ENCODE measurements at places on chromosomes 12 and 14.

DNA sequence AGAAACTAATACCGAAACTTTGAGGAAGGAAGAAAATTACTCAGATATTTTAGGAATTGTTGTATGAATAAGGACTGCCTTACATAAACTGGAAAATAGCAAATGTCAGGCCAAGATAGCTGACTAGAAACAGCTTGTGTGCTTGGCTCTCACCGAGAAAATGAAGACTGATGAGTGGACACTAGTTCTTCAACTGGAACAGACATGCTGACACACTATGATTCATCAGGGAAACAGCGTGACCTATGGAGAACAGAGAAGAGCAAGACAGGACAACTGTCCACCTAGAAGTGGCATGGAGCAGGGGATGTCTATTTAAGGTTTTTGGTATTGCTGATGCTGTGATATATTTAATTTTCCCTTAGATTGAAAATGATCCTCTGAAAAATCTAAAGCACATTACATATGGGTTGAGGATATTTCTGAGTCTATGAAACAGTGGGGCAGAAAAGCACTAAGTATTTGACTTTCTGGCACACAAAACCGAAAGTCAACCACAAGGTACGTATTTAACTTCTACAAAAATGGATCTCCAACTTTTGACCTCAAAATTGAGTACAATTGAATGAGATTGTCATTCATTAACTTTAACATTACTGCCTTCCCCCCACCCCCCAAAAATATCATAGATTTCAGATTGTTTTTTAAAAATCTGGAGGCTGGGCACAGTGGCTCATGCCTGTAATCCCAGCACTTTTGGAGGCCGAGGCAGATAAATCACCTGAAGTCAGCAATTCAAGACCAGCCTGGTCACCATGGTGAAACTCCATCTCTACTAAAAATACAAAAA is 863.2 kb downstream of the LRFN5 start:
- no peak for DNase-seq

GRCh38 chr12:5467931-5468330 is 36.0 kb downstream of the NTF3 start:
- DNase-seq = no peak

DNA sequence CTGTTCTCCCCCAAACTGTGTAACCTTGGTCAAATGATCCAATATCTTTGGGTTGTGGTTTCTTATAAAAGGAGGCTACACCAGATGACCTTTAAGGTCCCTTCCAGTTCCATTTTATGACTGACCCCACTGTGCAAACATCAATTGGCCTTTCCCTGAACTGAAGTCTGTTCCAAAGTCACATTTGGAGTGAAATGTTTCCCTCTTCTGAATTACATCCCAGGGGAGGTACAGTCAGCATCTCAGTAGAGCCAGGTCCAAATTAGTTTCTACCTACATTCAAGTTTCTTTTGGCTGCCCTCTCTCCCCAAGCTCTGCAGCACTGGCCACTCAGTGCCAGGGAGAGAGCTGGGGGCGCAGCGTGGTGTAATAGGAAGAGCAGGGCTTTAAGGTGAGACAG is 34.4 kb downstream of the LIMA1 start:
- DNase-seq = no peak

- no peak for DNase-seq
These were observed 3.2 kb downstream of the JDP2 start for GRCh38 chr14:75430976-75431375.

DNA sequence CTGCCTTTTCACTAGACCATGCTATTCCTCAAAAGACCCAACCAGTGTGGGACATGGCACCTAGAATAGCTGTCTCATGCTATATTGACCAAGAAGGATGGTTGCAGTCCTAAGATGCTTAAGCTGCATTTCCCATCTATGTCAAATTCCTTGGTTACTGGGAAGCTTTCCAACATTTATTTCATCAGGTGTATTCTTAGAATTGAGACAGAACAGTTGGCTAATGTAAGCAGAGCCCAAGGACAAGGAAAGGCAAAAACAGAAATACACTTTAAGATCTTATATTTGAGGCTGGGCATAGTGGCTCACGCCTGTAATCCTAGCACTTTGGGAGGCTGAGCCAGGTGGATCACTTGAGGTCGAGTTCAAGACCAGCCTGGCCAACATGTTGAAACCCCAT is 24.7 kb downstream of the ARG2 start:
- DNase-seq = no peak

GRCh38 chr14:49526101-49526500 is 60.1 kb downstream of the RPS29 start:
- no peak for DNase-seq

DNA sequence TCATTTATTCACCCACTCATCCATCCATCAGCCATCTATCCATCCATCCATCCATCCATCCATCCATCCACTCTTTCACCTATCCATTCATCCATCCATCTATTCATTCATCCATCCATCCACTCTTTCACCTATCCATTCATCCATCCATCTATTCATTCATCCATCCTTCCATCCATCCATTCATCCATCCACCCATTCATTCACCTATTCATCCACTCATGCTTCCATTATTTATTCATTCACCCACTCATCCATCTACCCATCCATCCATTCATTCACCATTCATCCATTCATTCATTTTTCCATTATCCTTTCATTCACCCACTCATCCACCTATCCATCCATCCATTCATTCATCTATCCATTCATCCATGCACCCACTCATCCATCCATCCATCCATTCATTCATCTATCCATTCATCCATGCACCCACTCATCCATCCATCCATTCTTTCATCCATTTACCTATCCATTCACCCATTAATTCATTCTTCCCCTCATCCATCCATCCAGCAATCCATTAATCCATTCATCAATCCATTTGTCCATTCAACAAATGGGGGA is 360.9 kb downstream of the ADGRD1 start:
- no peak for DNase-seq

DNA sequence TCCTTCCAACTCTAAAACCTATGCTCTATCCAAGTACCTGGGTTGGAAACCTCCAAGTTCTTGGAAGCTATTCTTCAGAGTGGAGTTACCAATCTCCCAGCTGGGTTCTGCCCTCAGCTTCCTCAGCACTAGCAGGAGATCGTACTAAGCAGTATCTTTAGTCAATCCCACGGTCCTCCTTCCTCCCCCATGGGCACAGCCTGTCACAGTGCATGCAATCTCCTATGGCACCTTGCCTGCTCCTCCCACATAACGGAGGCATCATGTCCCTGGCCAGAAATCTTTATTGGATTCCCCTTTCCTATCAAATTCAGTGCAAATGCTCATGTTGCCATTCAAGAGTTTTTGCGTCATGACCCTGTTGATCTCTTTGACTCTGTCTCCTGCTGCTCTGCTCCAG is 5.4 kb upstream of the LPAR5 start:
- no peak for DNase-seq

DNA sequence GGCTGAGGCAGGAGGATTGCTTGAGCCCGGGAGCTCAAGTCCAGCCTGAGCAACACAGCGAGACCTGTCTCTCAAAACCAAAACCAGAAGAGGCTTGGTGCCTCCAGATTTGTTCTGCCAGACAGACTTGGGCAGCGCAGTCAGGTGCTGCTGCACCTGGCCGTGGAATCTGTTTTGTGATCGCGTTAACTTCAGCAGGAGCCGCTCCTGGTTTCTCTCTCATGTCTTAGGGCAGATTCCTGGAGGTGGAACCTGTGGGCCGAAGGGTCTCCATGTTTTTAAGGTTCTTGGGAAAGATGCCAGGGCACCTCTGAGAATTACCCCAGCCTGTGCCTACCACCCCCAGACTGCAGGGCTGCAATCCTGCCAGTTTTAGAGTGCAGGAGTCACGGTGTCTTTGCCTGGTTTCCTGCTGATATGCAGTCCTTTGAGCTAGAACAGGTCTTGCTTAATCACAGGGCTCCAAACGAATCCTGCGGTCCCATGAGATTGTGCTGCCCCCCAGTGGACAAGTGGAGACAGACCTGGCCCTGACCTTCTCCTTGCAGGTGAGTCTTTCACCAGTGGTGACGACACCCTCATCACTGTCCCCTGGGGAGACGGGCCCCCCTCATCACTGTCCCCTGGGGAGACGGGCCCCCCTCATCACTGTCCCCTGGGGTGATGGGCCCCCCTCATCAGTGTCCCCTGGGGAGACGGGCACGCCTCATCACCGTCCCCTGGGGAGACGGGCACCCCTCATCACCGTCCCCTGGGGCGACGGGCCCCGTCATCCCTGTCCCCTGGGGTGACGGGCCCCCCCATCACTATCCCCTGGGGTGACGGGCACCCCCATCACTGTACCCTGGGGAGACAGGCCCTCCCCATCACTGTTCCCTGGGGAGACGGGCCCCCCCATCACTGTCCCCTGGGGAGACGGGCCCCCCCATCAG is 37.6 kb downstream of the PACS2 start:
- peak; percentile 86 for DNase-seq

DNA sequence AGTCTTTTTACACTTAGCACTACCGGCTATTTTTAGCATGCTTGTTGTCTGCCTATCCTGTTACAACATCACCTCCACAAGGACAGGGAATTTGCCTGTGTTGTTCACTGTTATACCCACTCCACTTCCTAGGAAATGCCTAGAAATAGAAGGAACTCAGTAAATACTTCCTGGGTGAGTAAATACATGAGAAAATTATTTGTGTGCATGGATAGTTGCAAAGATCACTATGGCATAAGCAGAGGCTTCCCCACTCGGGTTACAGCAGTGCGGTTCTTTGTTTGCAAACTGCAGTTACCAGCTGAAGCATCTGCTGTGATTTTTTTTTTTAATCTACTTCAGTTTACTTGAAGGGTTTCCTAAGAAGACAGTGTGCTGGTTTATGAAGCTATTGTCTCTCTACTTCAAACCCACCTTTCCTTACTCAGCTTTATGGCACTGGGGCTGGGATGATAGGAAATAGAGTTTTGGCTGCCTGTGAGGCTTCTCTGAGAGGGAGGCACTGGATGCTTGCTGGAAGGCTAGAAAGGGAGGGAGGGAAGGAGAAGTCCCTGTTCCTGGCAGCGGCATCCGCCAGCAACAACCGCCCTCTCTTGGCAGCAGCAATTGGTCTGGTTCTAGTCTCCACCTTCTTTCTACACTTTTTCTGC is 29.0 kb downstream of the PDE6H start:
- no peak for DNase-seq

Measured in stimulated activated CD8-positive, alpha-beta memory T cell treated with anti-CD3 and anti-CD28 coated beads, Interleukin-4, amount 100 ng/mL, for 4 hours (primary cell).